Nephron progenitor cell (in vitro differentiated cells): ENCODE measurements at places on chromosomes 3 and 15.

DNA sequence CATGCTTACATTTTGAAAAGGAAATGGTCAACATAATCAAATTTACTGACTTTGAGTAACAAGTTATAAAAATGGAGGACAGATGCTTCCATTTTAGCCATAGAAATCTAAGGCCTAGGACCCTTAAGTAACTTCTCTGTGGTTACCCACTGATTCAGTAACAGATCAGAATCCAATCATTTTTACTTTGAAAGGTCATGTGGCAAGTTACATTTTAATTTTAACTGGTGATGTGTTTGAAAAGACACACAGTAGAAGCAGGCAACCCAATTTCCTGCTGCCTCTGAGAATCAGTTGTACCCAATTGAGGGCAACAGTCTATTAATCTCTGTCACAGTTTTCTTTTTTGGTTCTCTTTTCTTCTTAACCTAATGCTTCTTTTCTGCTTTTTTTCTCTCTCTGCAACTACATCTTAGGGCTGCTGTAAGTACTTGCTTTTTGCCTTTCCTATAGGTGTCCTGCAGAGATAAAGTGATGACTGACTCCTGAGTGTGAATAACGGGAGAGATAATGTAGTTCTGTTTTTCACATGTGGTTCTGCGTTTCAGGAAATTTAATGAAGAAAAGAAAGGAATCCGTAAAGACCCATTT is 3.3 kb downstream of the ZWILCH start:
- DNase-seq = no peak

GRCh38 chr15:84658788-84659411 is 901 bp upstream of the NMB start:
- DNase-seq = no peak

DNA sequence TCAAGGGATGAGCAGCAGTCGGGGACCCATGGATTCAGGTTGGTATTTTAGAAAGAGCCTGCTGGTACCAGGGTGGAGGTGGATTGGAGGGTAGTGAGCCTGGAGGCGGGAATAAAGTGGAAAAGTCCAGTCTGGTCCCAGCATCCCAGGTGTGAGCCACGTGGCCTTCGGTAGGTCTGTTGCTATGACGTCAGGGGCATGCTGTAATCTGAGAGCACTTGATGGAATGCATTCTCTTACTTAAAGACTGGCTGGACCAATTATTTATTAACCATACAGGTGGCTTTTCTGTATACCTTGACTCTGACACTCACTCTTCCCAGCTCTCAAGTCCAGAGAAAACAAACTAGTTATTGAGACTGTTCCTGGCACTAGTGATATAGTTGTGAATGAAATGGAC is 389.9 kb upstream of the RGMA start:
- DNase-seq = no peak

- peak; percentile 77 for DNase-seq
Measured at GRCh38 chr15:63945007-63945788, 101.1 kb downstream of the DAPK2 start.

DNA sequence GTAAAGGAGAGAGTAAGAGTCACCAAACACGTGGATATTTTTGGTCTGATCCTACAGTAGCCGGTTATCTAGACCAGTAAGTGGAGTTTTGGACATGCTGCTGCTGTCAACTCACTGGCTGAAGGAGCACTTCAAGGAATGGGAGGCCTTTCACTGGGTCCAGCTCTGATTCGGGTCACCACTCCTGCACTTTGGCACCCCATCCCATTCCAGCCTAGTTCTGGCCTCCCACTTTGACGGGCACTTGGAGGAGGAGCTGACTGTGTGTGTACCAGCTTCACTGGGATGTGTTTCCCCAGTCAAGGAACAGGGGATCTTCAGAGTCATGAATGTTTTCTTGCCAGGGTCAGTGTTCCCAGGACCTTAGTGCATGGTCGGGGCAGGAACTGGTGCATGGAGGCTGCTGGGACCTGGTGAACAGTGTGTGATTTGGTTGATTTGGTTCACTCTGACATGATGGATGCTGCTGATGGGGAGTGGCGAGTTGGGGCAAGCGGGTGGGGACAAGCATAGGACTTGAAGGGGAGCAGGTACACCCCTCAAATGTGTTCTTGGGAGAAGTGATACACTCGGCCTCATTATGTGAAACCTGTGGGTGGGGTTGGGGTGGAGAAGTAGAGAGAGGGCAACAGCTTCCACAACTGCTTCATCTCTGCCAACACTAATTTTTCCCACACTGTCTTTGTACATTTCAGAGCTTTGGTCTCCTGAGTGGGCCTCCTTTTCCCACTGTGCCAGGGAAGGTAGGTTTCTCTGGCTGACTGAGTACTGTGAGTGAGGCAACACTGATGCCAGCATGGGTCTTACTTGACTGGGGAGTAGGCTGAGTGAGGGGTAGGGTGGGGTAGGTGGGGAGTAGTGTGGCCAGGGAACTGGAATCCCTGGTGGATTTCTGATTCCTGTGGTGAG is 64.0 kb downstream of the RGMA start:
- DNase-seq = no peak

GRCh38 chr3:158802409-158803268 is 785 bp downstream of the MFSD1 start:
- DNase-seq = no peak

GRCh38 chr3:134082582-134082981 is 52.9 kb upstream of the SLCO2A1 start:
- DNase-seq = no peak

DNA sequence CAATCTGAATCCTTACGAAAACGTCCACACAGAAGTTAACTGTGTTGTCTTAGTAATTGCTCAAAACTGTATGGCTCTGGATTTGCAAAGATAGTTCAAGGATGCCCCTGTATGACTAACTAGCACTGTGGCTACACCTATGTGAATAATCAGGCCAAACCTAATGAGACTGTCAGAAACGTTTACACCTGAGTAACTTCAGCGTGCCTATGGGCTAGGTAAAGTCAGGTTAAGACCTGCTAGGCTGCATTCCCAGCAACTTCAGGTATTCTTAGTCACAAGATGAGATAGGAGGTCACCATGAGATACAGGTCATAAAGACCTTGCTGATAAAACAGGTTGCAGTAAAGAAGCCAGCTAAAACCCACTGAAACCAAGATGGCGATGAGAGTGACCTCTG is 87.8 kb upstream of the PLXND1 start:
- DNase-seq = no peak

DNA sequence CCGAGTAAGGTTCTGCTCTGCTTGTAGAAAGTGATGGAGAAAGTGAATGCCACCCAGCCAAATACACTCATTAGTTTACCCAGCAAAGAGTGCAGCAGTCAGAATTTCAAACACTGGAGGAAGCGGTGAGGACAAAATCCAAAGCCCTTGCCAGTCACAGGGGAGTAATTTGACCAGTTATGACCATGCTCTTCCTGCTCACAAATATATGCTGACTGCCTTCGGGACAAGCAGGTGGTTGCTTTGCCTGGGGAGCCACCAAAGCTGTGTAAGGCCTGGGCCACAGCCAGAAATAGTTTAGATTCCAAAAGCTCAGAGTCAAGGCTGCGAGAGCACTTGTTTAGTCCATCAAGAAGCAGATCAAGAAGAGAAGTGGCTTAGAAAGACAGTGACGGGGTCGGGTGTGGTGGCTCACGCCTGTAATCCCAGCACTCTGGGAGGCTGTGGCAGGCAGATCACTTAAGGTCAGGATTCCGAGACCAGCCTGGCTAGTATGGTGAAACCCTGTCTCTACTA is 51.0 kb upstream of the ATP13A3 start:
- no peak for DNase-seq

- DNase-seq = no peak
Measured at GRCh38 chr3:103337179-103337845, 902.5 kb downstream of the ZPLD1 start.

GRCh38 chr3:151169262-151169947 is 33.6 kb downstream of the GPR171 start:
- no peak for DNase-seq

- DNase-seq = no peak
Measured at GRCh38 chr3:53083949-53084309, 38.1 kb upstream of the SFMBT1 start.

- DNase-seq = no peak
Measured at GRCh38 chr3:172875039-172875438, 124.5 kb downstream of the ECT2 start.

DNA sequence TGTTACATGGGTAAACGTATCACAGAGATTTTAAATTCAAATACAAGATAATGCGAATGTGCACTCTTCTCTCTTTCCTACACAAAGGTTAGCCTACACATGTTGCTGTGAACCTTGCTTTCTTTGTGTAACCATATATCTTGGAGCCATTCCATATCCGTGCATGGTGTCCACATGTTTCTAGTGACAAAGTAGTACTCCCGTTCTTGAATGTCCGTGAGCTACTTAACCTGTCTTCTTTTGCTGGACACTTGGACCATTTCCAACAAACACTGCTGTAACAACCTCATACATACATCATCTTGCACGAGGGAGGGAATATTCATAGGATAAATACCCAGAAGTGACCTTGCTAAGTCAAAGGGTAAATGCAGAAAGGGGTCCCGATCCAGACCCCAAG is 75.0 kb downstream of the STRIT1 start:
- no peak for DNase-seq

DNA sequence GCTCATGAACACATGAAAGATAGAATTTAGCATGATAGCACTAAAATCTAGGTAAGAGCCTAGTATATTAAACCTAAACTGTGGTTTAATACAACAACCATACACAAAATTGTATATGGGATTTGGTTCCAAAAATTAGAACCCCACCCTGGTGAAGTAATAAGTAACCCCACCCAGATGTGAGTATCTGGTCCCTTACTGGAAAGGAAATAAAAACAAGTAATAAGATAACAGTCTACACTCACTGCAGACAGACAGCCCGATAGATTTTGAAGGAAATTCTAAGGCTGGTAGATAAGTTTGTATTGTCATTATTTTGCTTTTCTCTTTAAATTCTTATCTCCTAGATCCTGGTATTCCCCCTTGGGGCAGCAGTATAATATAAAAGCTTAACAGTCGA is 184.9 kb downstream of the ZBTB20 start:
- no peak for DNase-seq

DNA sequence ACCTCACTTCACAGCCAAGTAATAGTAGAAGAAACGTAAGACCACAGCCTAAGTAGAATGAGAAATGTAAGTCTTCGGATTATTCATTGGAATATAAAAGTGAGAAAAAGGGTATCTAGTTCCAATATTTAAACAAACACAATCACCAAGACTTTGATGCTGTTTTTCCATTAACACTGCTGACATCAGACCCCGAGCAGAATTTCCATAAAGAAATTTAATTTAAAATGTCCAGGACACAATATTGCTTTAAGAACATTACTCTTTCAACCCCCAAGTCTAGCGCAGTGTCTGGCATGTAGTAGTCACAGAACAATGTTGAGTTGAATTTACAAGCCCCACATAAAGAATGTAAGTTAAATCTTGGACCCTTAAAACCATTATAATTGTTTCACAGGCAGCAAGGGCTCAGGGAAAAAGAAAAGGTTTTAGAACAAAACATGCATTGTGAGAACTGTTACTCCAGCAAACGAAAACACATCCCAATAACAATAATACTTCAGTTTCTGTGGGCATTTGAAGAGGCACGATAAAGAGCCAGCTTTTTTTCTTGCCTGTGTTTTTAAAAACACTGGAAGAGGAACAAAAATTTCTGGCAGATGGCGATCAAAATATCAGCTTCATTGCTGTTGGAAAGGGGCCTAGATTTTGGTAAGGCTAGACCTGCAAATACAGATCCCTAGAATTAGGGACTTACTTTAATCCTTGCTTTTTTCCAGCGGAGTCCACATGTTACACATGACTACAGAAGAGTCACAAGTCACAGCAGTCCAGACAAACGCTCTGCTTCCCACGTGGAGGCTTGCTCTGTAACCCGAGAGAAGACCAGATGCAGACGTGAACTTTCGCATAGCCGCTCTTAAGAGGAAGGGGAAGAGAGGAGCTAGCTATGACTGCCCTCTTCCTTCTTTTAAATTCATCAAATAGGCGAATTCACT is 77.9 kb upstream of the IGSF10 start:
- peak; percentile 25 for DNase-seq

- DNase-seq = no peak
Measured at GRCh38 chr3:119547227-119547626, 12.2 kb downstream of the CD80 start.

GRCh38 chr3:139636511-139636910 is 41.3 kb downstream of the NMNAT3 start:
- DNase-seq = no peak

GRCh38 chr3:32880225-32880624 is 62.4 kb downstream of the TRIM71 start:
- DNase-seq = no peak

- no peak for DNase-seq
Measured at GRCh38 chr15:51735228-51736010, 2.0 kb downstream of the LYSMD2 start.

DNA sequence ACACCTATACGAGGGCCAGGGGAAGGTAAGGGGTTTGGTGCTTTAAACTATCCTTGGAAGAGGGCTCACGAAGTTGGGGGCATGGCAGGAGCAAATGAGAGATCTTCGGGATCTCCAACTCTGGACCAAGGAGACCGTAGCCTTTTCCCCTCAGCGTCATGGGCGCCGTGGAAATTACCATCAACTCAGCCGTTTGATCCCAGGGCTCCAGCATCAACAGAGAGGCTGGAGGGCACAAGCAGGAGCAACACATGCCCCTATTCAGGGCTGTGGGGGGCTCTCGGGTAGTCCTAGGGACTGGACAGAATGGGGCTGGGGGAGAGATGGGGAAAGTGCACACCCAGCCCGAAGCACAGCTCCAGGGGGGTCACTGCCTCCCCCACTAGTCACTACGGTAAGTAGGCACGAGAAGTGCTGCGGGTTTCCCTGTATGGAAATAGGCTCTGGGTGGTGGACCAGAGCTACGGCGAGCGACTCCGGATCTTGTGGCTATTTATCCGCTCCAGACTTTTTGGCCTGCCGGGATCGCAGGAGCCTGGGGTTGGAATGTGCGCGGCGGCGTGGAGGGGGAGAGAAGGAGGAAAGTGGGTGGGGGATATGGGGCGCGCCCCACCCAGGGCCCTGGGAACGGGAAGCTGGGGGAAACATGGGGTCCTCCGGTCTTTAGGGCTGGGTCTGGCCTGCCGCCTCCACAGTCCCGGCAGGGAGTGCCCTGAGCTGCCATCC is 539 bp upstream of the LAMB2 start:
- peak; percentile 87 for DNase-seq

DNA sequence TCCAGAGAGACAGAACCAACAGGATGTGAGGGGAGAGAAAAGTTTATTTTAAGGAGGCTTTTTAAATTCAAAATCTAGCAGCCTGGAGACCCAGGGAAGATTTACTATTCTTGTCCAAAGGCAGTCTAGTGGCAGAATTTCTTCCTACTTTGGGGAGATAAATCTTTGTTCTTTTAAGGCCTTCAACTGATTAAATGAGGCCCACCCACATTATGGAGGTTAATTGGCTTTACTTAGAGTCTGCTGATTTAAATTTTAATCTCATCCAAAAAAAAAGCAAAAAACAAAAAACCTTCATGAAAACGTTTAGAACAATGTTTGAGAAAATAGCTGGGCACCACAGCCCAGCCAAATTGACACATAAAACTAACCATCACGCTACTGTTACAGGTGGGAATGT is 41.3 kb downstream of the TMOD3 start:
- DNase-seq = no peak

- DNase-seq = no peak
Measured at GRCh38 chr3:59553076-59553475, 503.3 kb upstream of the CFAP20DC start.
